A549 (cell line): ENCODE measurements at places on chromosomes 3 and 15.

- no peak for DNase-seq
These were observed 58.5 kb downstream of the ECT2 start for GRCh38 chr3:172808969-172809546.

GRCh38 chr3:8914491-8914890, 48.8 kb downstream of the RAD18 start:
- no peak for DNase-seq

GRCh38 chr15:95280711-95281110, 1049.3 kb downstream of the MCTP2 start:
- DNase-seq, result no peak

DNA sequence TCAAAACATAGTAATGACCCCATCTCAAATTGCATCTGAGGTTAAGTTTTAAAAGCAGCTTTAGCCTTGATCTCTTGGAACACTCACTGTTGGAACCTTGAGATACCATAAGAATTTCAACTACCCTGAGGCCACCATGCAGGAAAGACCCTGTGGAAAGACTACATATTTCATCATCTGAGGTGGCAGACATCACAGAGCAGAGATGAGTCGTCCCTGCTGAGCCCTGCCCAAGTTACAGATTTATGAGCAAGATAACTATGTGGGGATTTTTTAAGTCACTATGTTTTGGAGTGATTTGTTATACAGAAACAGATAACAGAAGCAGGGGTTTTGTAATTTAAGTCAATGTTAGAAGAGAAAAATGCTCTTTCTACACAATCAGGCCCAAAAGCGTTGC, 168.4 kb downstream of the STAC start:
- DNase-seq, result no peak

DNA sequence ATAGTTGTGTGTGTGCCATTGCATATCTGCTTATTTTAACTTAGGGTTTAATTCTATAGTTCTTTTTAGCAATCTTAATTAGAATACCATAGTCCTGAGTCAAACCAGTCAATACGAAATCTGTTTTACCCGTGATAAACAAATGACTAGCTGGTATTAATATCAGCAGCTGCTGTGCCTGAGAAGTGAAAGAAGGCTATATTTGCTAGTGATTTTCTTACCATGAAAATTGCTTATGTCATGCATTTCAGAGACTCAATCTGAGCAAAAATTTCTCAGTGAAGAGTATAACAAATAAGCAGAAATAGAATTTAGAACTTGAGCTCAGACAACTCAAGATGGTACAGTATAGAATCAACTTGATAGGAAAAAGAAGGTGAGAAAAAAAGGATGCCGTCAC, 820.4 kb downstream of the NAALADL2 start:
- DNase-seq, result no peak

DNA sequence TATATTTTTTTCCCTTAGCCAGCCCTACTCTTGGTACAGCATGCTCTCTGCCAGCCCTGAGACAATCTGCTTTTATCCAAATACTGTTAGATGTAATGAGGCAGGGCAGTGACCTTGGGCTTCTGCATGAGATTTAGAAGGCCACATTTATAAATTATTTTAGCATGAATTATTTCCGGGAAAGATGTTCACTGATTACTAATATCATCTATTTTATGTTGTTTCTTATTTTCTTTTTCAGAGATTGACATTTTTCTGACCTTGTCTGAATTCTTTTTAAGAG, 23.1 kb downstream of the CRTC3 start:
- no peak for DNase-seq

- no peak for DNase-seq
These were observed 2.6 kb downstream of the SLITRK3 start for GRCh38 chr3:165193366-165194254.

GRCh38 chr3:119195911-119196310, 22.5 kb downstream of the UPK1B start:
- DNase-seq, result no peak

- peak; percentile 36 for DNase-seq
These were observed 171.4 kb downstream of the NSUN3 start for GRCh38 chr3:94234177-94234788.

GRCh38 chr3:52277972-52278509, 408 bp downstream of the WDR82 start:
- peak; percentile 64 for DNase-seq

- DNase-seq, result no peak
These were observed 329.7 kb upstream of the KCNMB2 start for GRCh38 chr3:178206521-178206920.

DNA sequence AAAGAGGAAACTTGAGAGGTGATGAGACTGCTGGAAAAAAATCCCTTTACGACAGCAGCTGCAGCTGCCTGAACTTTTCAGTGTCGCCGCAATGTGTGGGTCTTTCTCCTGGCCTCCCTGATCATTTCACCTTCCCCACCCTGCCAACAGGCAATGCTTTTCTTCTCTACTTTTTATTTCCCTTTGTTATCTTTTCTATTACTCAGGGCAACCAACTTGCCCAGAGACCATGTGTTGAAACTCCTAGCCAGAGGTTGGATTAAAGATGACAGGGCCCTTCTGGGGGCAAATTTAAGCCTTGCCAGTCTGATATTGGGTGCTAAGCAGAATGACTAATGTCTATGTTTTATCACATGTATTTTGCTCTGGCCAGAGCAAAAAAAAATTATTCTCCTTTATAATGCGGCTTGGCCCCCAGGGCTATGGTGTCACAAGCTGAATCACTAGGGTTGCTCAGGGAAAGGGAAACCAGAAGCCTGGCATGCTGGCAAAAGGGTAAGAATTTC, 51.5 kb upstream of the CFAP20DC start:
- DNase-seq, result no peak

DNA sequence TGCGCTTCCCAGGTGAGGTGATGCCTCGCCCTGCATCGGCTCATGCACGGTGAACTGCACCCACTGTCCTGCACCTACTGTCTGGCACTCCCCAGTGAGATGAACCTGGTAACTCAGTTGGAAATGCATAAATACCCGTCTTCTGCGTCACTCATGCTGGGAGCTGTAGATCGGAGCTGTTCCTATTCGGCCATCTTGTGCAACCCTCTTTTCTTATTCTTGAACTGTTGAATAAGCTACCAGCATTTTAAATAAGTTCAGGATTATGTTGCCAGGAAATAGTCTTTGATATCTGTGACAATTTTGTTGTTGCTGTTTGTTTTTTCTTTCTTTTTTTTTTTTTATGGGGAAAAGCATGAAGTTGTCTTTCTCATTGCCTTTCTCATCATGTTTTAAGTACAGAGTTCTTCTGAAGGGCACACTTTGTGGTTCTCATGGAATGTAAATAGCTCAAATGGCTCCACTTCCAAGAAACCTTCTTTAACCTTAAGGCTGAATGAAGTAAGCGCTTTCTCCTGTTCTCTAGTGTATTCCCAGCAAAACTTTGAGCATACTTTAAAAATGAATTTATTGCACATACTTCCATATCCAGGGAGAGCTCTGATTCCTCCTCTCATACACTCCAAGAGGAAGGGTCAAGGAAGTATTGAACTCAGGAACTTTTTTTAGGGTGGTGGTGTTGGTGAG, 468.0 kb upstream of the TBL1XR1 start:
- no peak for DNase-seq

DNA sequence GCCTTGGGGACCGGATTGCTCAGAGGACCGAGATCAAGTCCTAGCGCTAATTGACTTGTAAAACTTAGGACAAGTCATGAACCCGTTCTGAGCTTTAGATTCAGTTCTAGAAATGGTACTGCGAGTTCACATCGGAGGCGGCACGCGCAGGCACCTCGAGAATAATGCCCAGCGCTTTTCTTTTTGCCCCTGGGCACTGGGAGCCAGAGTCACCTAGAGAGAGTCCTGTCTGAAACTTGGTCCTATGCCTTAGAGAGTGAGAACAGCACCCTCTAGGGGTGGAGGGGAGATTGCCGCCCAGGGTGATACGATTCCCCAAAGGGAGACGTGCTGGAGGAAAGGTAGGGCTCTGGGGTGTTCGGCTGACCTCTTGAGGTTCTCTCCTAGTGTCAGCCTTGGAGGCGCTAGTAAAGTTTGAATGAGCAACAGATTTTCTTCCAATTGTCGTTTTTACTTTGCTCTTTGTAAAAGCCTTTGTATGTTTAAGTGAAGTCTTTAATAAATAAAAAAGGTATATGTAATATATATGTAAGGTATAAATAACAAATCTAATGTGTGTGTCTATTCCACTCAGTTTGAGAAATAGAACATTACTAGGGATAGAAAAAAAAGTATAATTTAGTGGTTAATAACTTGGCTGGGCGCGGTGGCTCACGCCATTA, 826 bp downstream of the EEF1AKMT4 start:
- DNase-seq, result peak; percentile 90

DNA sequence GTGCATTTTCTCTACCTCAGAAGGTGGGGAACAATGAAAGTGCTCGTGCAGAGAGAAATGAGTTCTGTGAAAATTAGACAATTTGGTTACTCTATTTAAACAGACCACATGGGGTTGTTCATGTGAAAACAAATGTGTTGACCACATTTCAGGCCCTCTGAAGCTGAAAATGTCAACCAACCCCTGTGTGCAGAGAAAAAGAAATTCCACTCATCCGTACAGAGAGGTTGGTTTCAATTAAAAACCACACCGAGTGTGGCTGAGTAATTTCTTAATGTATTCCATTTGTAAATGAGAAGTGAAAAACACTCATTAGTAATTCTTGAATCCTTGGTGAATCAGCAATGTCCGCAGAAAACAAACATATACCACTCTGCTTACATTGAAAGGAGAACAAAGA, 46.9 kb upstream of the SLC7A14 start:
- no peak for DNase-seq
